ENCODE measurements at places on chromosomes 16 and 17.

GRCh38 chr17:29042026-29042678 lies 789 bp upstream of the PIPOX start:
- H3K27ac ChIP-seq, result no peak overlapping the region
- peaks cover 5% of the 10 kb centered on the region for H3K27me3 ChIP-seq
- no peak overlapping the region for H3K4me3 ChIP-seq
- no peaks in the 10 kb centered on the region for H3K36me3 ChIP-seq

- no peak overlapping the region for H3K27ac ChIP-seq
- no peaks in the 10 kb centered on the region for H3K36me3 ChIP-seq
- H3K27me3 ChIP-seq, result peaks cover 5% of the 10 kb centered on the region
- no peaks in the 10 kb centered on the region for H3K4me1 ChIP-seq
- no peak overlapping the region for H3K4me3 ChIP-seq
Measured at GRCh38 chr17:27968206-27968732, 74.2 kb upstream of the NLK start.

GRCh38 chr17:66357037-66357436 lies 54.6 kb downstream of the PRKCA start:
- no peak overlapping the region for H3K4me3 ChIP-seq
- H3K4me1 ChIP-seq, result peaks cover 46% of the 10 kb centered on the region
- H3K27me3 ChIP-seq, result no peaks in the 10 kb centered on the region
- peaks cover 22% of the 10 kb centered on the region for H3K36me3 ChIP-seq
- H3K27ac ChIP-seq, result no peak overlapping the region

DNA sequence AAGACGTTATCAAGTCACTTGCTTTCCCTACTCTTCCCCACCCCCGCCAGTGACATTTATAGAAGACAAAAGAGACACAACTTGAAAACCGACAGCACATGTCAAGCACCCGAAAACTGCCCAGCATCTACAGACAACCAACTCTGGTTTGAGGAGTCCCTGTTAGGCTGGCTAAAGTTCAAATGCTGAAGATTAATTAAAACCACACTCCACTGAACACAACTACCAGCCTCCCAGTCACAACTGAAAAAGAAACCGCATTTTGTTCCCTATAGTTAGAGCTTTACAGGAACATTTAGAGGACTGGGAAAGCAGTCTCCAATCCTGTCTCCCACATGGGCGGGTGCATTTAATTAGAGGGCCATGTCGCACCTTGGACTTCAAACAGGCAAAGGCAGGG lies 73.0 kb upstream of the COX10 start:
- no peak overlapping the region for H3K27ac ChIP-seq
- H3K36me3 ChIP-seq, result peaks cover 11% of the 10 kb centered on the region
- H3K4me1 ChIP-seq, result peaks cover 5% of the 10 kb centered on the region
- H3K4me3 ChIP-seq, result no peak overlapping the region
- DNase-seq, result no peak

GRCh38 chr17:72850410-72851118 lies 241.9 kb downstream of the SLC39A11 start:
- no peak overlapping the region for H3K27ac ChIP-seq
- no peaks in the 10 kb centered on the region for H3K4me1 ChIP-seq
- peaks cover 2% of the 10 kb centered on the region for H3K36me3 ChIP-seq
- no peak for DNase-seq

DNA sequence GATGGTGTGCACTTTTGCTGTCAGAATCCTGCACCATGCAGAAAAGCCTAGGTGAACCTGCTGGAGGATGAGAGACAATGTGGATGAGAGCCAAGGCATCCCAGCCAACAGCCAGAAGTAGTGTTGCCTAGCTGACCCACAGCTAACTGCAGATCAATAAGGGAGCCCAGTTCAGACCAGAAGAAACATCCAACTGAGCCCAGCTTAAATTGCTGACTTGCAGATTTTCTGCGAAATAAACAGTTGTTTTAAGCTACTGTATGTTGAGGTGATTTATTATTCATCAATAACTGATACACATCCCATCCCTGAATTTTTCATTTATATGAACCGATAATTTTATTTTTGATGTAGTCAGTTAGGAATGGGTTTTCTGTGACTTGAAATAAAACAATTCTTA lies 39.2 kb upstream of the TOX3 start:
- DNase-seq, result no peak
- H3K36me3 ChIP-seq, result no peaks in the 10 kb centered on the region
- H3K4me3 ChIP-seq, result no peak overlapping the region
- no peaks in the 10 kb centered on the region for H3K27me3 ChIP-seq

DNA sequence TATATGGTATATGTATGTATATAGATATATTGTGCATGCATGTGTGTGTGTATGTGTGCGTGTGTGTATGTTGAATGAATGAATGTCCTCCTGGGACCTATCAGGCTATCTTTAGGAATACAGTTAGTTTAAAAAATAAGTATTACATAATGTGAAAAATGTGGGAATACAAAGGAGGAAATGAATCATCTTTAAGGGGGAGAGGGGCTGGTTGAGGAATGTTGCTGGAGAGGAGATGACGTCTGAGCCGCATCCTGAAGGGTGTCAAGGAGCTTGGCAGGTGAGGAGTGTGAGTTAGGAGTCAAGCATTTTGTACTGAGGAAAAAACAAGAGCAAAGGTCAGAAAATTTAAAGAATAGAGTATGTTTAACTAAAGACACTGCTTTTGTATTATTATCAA lies 62.4 kb upstream of the NLK start:
- no peak overlapping the region for H3K4me3 ChIP-seq
- H3K27me3 ChIP-seq, result peaks cover 11% of the 10 kb centered on the region
- DNase-seq, result no peak
- H3K27ac ChIP-seq, result no peak overlapping the region
- H3K36me3 ChIP-seq, result no peaks in the 10 kb centered on the region

DNA sequence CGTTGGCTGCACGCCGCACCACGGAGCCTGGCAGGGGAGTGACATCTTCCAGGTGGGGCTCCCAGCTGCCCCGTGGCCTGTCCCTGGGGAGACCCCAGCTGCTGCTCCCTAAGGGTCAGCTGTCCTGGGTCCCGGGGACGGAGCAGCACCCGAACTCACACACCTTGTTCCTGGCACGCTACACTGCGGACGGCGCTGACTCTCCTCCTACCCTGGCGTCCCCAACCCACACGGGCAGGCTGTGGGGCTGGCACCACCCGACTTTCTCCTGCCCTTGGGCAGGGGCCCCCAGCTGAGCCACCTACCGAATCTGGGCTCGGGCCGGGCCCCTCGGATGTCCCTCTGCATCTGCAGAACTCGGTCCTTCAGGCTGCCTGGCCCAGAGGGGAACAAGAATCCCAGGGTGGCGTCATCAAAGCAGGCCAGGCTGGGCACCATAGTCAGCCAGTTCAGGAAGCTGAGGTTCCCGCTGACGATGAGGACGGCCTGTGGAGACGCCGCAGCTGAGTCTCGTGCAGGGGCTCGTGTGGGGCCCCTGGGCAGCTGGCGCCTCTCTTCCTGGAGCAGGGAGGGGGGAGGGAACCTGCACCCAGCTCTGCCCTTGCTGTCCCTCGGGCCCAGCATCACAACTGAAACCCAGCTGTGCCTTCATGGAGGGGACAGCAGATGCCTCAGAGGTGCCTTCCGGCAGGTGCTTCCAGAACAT lies 70.5 kb upstream of the GNG13 start:
- H3K27me3 ChIP-seq, result no peaks in the 10 kb centered on the region
- H3K4me3 ChIP-seq, result no peak overlapping the region
- H3K27ac ChIP-seq, result no peak overlapping the region
- DNase-seq, result no peak

GRCh38 chr16:11235703-11235991 lies 20.4 kb downstream of the SOCS1 start:
- peak overlapping the region; percentile 81 for H3K27ac ChIP-seq
- DNase-seq, result no peak
- H3K4me1 ChIP-seq, result peaks cover 58% of the 10 kb centered on the region
- no peak overlapping the region for H3K4me3 ChIP-seq

- peaks cover 38% of the 10 kb centered on the region for H3K36me3 ChIP-seq
- H3K4me3 ChIP-seq, result no peak overlapping the region
- H3K4me1 ChIP-seq, result peaks cover 29% of the 10 kb centered on the region
- peak overlapping the region; percentile 56 for H3K27ac ChIP-seq
- H3K27me3 ChIP-seq, result no peaks in the 10 kb centered on the region
Measured at GRCh38 chr16:87337262-87337771, 20.1 kb upstream of the C16orf95 start.

DNA sequence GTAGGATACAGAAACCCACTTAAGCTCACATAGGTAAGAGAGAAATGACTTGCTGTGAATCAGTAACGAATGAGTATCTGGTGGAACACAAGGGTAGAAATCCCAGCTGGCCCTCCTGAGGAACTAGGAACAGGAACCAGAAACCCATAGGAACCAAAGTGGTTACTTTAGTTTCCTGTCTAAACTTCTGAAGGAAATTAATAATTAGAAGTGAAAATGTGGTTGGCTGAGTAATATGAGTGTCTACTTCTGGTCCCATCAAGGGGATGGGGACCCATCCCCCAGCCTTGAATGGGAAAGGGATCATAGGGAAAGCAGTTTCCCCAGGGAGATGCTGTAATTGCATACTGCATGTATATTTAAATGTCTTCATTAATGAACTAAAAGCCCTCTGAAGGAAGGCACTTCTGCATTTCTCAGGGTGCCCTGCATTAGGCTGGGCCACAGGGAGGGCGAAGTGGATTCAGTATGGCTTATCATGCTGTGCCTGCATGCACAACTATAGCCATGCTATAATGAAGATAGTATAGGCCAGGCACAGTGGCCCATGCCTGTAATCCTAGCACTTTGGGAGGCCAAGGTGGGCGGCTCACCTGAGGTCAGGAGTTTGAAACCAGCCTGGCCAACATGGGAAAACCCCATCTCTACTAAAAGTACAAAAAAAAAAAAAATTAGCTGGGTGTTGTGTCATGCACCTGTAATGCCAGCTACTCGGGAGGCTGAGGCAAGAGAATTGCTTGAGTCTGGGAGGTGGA lies 45.6 kb downstream of the CYB5B start:
- no peaks in the 10 kb centered on the region for H3K27me3 ChIP-seq
- peaks cover 37% of the 10 kb centered on the region for H3K4me1 ChIP-seq
- DNase-seq, result no peak
- H3K27ac ChIP-seq, result peak overlapping the region; percentile 14
- no peak overlapping the region for H3K4me3 ChIP-seq

DNA sequence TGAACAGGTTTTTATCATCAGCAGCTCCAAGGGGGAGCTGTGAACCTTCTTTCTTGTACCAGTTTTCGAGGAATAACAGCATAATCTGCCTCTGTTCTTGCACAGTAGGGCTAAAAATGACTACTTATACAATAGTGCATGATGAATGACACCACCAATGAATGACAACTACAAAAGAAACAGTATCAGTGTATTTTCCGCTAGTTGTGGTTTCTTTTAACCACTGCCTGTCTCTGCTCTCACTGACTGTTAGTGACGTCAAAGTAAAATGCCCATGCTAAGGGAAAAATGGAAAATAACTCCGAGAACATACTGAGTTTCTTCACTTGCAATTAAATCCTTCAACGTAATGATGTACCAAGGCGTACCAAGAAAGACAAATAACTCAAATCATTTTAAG lies 294.9 kb downstream of the MAP2K6 start:
- no peak for DNase-seq
- no peak overlapping the region for H3K27ac ChIP-seq
- H3K4me1 ChIP-seq, result peaks cover 7% of the 10 kb centered on the region

GRCh38 chr17:61314368-61315078 lies 85.1 kb upstream of the TBX2 start:
- no peaks in the 10 kb centered on the region for H3K36me3 ChIP-seq
- DNase-seq, result no peak
- no peaks in the 10 kb centered on the region for H3K4me1 ChIP-seq
- no peak overlapping the region for H3K27ac ChIP-seq
- H3K27me3 ChIP-seq, result no peaks in the 10 kb centered on the region

DNA sequence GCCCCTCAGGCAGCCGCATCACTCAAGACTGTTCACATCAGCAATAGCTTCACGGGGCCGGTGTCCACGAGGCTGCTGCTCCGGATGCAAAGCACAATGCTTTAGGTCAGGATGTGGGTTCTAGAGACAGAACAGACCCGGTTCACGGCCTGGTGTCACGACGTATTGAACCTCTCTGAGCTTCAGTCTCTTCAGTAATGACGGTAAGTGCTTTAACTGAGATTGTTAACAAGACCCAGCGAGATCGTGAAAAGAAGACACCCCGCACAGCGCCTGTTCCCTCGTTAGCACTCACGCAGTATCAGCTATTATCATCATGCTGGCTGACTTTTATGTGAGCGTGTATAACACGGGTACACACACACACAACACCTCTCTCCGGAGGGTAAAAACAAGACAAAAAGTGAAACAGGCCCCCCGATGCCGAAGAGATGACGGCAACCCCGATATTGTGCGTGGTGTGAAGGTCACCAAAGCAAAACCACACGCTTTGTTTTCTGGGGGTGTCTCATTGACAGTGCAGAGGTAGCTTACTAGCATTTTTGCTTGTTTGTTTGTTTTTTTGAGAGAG lies 21.4 kb upstream of the ABR start:
- peaks cover 14% of the 10 kb centered on the region for H3K36me3 ChIP-seq
- peak overlapping the region; percentile 57 for H3K4me3 ChIP-seq
- peaks cover 2% of the 10 kb centered on the region for H3K27me3 ChIP-seq
- DNase-seq, result peak; percentile 90

GRCh38 chr17:37388266-37388665 lies 12.5 kb downstream of the C17orf78 start:
- H3K36me3 ChIP-seq, result no peaks in the 10 kb centered on the region
- no peak overlapping the region for H3K4me3 ChIP-seq
- DNase-seq, result no peak
- peaks cover 16% of the 10 kb centered on the region for H3K4me1 ChIP-seq
- H3K27ac ChIP-seq, result no peak overlapping the region

GRCh38 chr16:57682809-57683635 lies 11.6 kb upstream of the DRC7 start:
- H3K4me3 ChIP-seq, result no peak overlapping the region
- H3K4me1 ChIP-seq, result peaks cover 18% of the 10 kb centered on the region
- H3K27me3 ChIP-seq, result no peaks in the 10 kb centered on the region
- H3K27ac ChIP-seq, result peak overlapping the region; percentile 23
- no peak for DNase-seq

DNA sequence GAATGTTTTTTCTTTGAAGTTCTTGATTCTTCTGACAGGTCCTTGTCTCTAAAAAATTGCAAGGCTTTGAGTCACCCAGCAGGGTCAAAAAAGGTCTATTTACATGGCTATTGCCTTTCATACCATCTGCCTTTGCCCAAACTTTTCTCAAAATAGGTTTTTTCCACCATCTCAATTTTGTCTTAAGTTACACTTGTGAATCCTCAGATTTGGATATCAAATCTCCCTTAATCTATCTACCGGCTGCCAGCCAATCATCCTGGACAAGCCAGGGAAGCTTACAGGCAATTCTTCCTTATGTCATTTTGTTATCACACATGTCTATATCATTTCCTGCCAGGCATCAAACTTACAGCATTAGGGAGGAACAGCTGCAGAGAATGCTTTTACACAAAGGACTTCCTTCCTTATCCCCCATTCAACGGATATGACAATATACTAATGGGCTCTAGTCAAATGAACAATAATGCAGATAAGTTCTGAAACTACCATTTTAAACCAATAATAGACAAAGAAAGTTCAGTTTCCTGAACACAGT lies 104.1 kb upstream of the CORO6 start:
- H3K4me3 ChIP-seq, result no peak overlapping the region
- no peaks in the 10 kb centered on the region for H3K27me3 ChIP-seq
- DNase-seq, result no peak
- peaks cover 32% of the 10 kb centered on the region for H3K36me3 ChIP-seq
- peak overlapping the region; percentile 70 for H3K27ac ChIP-seq
